ENCODE measurements at places on chromosomes 1 and 21. TPM values are rescaled to one million over a fixed set of nuclear protein-coding genes. Genes with fewer than 3 reads are reported as not detected.

The INKA2 gene
- 4.4 TPM for total RNA-seq

The RHBDL2 gene
- 0.87 TPM for total RNA-seq

The HRNR gene
- total RNA-seq: not detected

The SORT1 gene
- total RNA-seq: 9.4 TPM

The ZBTB48 gene
- 10.5 TPM for total RNA-seq

The CLIC6 gene
- total RNA-seq: not detected

The TAS1R1 gene
- 0.10 TPM for total RNA-seq

The IFNLR1 gene
- total RNA-seq: not detected

The SELP gene
- 0.49 TPM for total RNA-seq

The SPATA45 gene
- not detected for total RNA-seq

The RAB7B gene
- not detected for total RNA-seq

The MIER1 gene
- 20.2 TPM for total RNA-seq

The RNU1-4 gene
- not detected for total RNA-seq

The NBPF19 gene
- total RNA-seq: 0.30 TPM

The PRKAA2 gene
- total RNA-seq: 0.10 TPM

The ETNK2 gene
- 13.1 TPM for total RNA-seq

The UHMK1 gene
- 47.3 TPM for total RNA-seq

The OR2T2 gene
- not detected for total RNA-seq

The LMX1A gene
- not detected for total RNA-seq

The TUT4 gene
- 17.5 TPM for total RNA-seq

The ZNF593OS gene
- total RNA-seq: not detected

The GUCA2A gene
- total RNA-seq: not detected

The CHRM3 gene
- total RNA-seq: not detected

The MAP1LC3C gene
- not detected for total RNA-seq

The SOAT1 gene
- 14.5 TPM for total RNA-seq

The SPRR2B gene
- not detected for total RNA-seq

The PLXNA2 gene
- total RNA-seq: 123 TPM

The SZRD1 gene
- total RNA-seq: 89.5 TPM

The SPATA21 gene
- not detected for total RNA-seq

The IL19 gene
- not detected for total RNA-seq

The LCE1E gene
- not detected for total RNA-seq

All from mammary microvascular endothelial cell (primary cell).